ENCODE measurements at places on chromosomes 13 and 19. TPM values are rescaled to one million over a fixed set of nuclear protein-coding genes. Genes with fewer than 3 reads are reported as not detected.

GRCh38 chr13:21458813-21459701, at the start of gene ZDHHC20:
Gene ZDHHC20, minus strand, starts transcription at chr13:21459303. Its CDS starts 132 bp downstream, at chr13:21459171.
- peak; percentile 37 for DNase-seq

Gene ZNF776
- 31.1 TPM for total RNA-seq

DNA sequence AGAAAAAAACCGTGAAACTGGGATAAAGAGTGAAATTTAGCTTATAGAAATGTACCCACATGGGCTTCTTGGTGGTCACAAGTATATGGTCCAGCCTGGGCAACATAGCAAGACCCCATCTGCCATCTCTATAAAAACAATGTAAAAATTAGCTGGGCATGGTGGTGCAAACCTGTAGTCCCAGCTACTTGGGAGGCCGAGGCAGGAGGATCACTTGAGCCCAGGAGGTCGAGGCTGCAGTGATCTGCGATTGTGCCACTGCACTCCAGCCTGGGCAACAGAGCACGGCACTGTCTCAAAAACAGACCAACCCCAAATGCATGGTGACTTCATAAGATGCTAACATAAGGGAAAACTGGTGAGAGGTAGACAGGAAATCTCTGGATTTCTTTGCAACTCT, 54.4 kb downstream of the GNG7 start:
- DNase-seq = no peak

GRCh38 chr13:35500144-35500543, 23.7 kb upstream of the MAB21L1 start:
- no peak for DNase-seq

GRCh38 chr13:104372095-104372655, 1306.0 kb upstream of the SLC10A2 start:
- DNase-seq = no peak

GRCh38 chr19:38845374-38846024, 4.3 kb downstream of the HNRNPL start:
- no peak for DNase-seq

Gene CGB3
- total RNA-seq = not detected

GRCh38 chr13:102769679-102770078, 3.9 kb downstream of the TEX30 start:
- DNase-seq = no peak

- no peak for DNase-seq
Observed at GRCh38 chr13:51524312-51524711, 60.0 kb upstream of the WDFY2 start.

DNA sequence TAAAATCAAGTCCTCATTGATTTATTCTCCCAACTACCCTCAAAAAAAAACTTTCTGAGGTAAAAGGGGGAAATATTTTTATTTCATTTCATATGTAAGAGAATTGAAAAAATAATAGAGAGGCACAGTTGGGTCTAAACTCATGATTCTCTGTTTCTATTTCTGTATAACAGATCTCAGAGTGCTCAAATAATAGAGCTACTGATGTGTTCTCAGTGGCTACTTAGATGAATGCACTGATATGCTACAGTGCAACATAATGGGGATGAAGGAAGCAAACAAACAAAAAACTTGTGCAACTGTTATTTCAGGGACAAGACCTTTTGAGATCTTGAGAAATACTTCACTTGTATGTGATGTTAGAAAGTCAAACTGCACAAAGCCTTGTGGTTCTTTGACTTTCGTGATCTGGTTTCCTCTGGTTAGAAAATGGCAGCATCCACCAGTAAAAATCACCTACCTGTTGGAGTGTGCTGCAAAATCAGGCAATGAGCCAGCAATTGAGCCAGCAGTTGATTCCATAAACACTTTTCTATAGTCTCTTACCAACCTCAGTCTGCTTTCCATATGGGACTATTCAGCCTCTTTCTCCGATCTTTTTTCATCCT, 9.7 kb upstream of the DACH1 start:
- no peak for DNase-seq

DNA sequence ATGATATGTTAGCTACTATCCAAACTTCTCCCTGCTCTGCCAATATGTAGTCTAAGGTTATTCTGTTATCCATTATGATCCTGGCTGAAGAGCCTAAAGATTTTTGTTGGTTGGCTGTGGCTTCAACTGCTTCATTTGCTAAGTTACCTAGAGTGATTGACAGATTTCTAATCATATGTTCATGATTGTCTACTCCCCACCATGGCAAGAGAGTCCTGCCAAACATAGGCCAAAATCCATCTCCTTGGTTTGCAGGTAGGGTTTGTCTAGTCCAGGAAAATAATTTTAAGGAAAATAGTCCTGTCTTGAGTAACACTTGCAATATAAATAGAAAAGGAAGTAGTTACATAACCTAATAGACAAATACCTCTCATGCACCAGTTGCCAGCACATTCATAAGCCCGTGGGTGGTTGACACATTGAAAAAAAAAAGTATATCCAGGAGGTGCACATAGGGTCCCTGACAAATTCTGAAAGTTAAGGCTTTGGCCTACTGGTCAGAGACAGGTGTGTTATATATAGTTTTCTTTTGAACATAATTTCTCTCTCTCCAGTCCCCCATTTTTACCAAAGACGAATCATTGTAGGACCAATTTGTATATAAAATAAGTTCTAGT, 5.4 kb upstream of the CBY2 start:
- no peak for DNase-seq

- no peak for DNase-seq
Observed at GRCh38 chr13:44574466-44574855, 1.7 kb downstream of the TSC22D1 start.

Gene PRR20D
- not detected for total RNA-seq

- no peak for DNase-seq
Observed at GRCh38 chr13:81757348-81757970, 1416.5 kb upstream of the SPRY2 start.

- DNase-seq = no peak
Observed at GRCh38 chr13:30173303-30173610, 134.1 kb downstream of the KATNAL1 start.

Measured in urinary bladder (tissue), 4 donors.